C1 segment of cervical spinal cord (tissue), 14 donors: ENCODE measurements at places on chromosomes 1 and 21.

- DNase-seq = no peak
Observed at GRCh38 chr1:200634261-200635122, 13.9 kb upstream of the KIF14 start.

- no peak for DNase-seq
Observed at GRCh38 chr1:43653339-43653738, 3.4 kb downstream of the KDM4A start.

DNA sequence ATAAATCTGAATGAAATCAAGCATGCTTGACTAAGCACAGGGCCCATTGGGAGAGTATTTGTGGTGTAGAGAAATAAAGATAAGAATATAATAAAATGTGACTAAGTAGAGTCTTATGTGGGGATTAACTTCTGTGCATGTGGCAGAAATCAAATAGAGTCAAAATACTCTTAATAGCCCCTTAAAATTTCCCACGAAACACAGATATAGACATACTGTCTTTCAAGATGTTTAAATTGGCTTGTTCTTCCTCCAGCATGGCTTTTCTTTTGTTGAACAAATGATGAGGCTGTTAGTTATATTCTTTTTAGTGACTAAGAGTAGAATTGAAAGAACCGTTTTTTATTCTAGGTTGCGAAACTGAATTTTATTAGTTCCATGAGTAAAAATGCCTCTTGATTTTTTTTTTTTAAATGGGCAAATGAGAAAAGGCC lies 112.3 kb downstream of the RPS6KC1 start:
- DNase-seq = no peak

- no peak for DNase-seq
Observed at GRCh38 chr1:212643877-212644276, 35.3 kb downstream of the ATF3 start.

GRCh38 chr1:152997901-152998300 lies 3.6 kb upstream of the SPRR3 start:
- no peak for DNase-seq

GRCh38 chr1:186997877-186998276 lies 169.1 kb downstream of the PLA2G4A start:
- no peak for DNase-seq

GRCh38 chr1:182368903-182369302 lies 22.7 kb downstream of the GLUL start:
- no peak for DNase-seq

DNA sequence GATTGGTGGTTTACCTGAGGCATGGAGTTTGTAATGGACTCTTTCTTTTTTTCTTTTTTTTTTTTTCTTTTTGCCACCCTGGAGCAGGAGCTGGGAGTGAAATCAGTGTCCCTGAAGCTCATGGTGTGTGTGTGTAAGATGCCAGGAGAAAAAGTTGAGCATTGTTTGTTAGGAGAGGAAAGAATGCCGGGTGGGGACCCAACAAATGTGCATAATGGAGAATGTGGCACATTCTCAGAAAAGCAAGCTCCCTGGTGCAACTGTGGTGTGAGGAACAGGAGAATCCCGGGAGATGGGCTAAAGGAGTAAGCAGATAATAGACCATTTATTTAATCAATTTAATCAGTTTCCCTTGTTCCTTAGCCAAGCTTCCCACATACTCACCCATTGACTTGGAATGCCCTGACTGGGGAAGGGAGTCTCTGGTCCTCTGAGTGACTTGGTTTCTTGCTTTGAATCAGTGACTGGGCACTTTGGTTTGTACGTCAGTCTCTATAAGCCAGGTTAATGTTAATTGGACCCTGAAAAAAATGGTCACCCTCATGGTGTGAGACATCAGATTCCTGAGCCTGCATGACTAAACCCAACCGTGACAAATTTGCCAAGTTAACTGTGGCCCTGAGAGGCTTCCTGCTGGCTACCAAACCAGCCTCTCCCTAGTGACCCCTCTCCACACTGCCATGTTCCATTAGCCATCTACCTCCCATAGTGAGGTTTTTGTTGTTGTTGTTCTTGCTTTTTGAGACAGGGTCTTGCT lies 43.9 kb upstream of the ITPKB start:
- DNase-seq = no peak

DNA sequence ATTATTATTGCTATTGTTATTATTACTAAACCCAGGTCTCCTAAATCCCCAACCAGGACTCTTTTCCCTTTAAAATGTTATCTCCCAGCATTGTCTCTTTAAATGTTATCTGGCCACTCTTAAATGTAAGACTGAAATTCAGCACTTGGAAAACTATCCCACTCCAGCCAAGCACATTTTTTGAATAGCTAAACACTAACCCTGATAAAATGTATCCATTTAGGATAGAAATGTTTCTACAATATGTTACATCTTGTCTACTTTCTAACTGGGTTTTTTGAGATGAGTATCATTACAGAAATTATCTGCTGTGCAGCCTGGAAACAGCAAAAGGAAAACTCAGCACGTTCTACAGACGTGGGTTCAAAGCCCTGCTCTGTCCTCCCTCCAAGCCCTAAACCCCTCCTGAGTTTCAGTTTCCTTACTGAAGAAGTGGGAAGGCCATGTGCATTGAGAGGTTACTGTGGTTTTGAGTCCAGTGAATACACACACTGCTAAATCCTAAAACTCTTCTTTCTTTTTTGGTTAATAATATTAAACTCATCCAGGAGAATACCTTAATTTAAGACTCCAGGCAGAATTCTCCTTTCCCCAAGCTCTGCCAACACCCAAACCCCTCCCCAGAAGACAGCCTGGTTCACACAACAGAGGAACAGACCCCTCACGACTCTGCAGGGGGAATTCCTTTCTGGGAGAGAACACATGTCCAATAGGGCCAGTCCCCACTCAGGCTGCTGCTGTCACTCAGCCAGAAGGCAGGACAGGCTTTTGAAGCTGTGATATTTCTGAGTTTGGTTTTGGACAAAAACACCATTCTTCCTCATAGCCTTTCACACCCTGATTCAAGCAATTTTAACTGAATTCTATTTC lies 41.9 kb downstream of the HIVEP3 start:
- DNase-seq = no peak

DNA sequence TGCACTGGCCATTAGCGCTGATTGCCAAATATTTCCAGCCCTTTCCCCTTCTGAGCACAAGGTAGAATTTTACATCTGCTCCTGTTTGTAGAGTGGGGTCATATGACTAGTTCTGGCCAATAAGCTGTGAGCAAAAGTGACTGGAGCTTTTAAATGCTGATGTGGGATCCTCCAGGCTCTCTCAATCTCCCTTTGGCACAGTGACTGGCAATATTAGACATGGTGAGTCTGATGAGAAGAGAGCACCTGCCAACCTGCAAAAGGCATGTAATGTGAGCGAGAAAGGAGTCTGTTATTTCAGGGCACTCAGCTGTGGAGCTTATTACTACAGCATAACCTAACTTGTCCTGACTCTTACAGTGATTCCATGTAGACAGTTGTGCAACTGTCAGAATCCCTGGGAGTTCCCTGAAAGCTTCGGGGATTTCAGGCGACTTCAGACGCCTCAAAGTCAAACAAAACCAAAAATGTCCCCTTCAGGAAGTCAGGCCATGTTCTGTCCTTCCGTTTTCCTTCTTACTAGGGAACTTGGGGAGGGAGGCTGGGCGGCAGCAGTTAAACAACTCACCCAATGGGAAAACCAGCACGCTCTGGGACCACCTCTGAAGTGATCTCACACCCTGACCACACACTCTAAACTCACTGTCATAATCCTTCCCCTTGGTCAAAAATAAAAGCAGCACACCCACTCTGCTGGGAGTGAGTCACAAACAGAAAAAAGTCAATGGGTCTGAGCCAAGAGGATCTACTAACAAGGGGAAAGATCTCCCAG lies 3.6 kb upstream of the RASSF5 start:
- no peak for DNase-seq

- DNase-seq = no peak
Observed at GRCh38 chr1:1760715-1761114, 17.6 kb downstream of the NADK start.

DNA sequence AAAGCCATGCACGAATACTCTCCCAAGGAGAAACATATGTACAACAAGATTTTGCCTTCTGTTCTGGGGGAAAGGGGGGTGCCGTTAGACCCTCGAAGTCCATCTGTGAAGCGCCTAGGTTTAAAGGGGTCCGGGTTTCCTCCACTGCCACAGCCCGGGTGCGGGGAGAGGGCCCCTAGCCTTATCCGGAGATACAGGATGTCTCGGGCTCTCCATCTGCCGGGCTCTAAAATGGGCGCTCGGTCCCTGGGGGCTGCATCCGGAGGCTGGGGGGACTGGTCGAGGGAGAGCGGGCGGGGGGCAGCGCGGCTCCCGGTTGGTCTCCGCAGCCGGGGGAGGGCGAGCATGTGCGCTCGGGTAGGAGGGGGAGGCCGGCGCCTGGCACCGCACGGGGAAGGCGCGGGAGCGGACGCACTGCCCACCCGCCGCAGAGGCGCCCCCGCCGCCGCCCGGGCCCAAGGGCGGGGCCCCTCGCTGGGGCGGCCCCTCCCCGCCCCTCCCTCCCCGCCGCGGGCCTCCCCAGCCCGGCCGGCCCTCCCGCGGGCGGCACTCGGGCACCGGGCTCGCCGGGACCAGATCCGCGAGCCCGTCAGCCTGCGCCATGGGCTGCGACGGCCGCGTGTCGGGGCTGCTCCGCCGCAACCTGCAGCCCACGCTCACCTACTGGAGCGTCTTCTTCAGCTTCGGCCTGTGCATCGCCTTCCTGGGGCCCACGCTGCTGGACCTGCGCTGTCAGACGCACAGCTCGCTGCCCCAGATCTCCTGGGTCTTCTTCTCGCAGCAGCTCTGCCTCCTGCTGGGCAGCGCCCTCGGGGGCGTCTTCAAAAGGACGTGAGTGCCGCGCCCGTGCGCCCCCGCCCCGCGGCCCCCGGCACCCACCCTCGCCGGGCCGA lies 63.1 kb downstream of the ELK4 start:
- no peak for DNase-seq

GRCh38 chr1:7716506-7716905 lies 54.6 kb upstream of the VAMP3 start:
- DNase-seq = no peak

DNA sequence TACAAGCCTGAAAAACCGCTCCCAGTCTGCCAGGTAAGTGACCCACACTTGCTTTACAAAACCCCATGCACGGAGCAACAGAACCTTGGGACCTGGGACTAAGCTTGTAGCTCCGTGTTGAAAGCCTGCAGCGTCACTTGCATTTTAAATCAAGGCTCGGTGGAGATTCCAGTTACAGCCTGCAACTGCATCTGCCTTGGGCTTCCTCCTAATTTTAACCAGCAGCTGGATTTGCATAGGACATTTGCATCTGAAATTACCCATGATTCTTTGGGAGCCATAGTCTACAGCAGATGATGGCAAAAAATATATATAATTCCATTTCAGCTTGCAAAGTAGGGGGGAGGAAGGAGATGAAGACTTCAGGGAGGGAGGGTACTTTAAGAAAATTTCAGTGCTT lies 62.4 kb upstream of the IGSF21 start:
- DNase-seq = no peak

- no peak for DNase-seq
Observed at GRCh38 chr1:110003747-110004428, 19.3 kb downstream of the AHCYL1 start.

- DNase-seq = no peak
Observed at GRCh38 chr1:202644219-202645096, 65.8 kb downstream of the SYT2 start.

DNA sequence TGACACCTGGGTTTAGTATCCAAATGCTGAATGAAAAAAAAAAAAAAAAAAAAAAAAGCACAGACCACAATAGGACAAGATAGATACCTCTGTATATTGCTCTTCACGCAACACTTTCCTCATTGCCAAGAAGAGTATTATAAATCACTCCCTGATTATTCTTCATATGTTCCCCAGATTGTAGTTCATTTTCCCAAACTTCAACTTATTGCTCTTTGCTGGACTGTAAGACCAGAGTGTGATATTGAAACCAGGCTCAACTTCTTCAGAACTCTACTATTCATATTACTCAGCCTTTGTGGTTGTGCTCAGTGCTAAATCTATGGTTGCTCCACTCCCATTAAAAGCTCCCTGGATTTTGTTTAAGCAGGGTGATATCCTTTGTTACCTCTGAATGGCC lies 180.4 kb downstream of the NTMT2 start:
- no peak for DNase-seq

DNA sequence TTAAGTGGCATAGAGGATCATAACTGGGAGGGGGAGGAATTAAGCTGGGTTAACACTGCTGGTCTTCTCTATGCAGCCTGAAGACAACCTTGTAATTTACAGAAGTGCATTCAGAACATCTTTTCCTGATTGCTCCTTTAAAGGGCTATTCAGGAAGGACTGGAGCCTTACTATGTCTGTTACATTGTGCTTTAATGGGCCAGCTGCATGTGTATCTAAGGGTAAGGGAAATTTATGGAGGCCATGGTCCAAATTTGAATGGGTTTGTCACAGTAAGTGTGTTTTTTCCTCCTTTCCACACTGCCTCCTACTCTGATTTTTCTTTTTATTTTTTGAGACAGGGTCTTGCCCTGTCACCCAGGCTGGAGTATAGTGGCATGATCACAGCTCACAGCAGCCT lies 19.6 kb downstream of the C1orf21 start:
- DNase-seq = no peak

- DNase-seq = no peak
Observed at GRCh38 chr1:178628637-178629251, 96.3 kb upstream of the RALGPS2 start.

GRCh38 chr1:28954126-28954726 lies 39.9 kb downstream of the EPB41 start:
- no peak for DNase-seq

DNA sequence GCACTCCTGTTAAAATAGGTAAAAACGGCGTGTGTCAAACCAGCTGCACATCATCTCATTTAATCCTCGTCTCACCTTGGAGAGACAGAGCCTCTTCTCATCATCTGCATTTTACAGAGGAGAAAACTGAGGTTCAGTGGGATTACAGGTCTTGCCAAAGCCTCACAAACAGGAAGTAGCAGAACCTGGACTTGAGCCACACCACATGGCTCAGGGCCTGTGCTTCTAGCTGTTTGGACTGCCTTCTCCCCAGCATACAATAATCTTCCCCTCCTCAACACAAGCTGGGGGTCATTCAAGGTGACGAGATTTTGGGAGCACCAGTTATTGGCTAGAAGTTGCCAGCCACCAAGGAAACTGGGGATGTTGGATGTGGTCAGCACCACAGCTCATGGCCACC lies 167.9 kb upstream of the ZC3H12A start:
- DNase-seq = no peak

GRCh38 chr1:220700556-220701179 lies 10.5 kb downstream of the C1orf115 start:
- DNase-seq = no peak
